ENCODE measurements at places on chromosomes 2 and 18. TPM values are rescaled to one million over a fixed set of nuclear protein-coding genes. Genes with fewer than 3 reads are reported as not detected.

MYO1B gene
- total RNA-seq, result 27.6 TPM

LIMS4 gene
- 19.5 TPM for total RNA-seq

ANKRD23 gene
- 0.45 TPM for total RNA-seq

GAREM1 gene
- 1.9 TPM for total RNA-seq

PAIP2B gene
- 0.54 TPM for total RNA-seq

OSR1 gene
- total RNA-seq, result not detected

All from endothelial cell of coronary artery (primary cell).